ENCODE measurements at places on chromosomes 2 and 18. TPM values are rescaled to one million over a fixed set of nuclear protein-coding genes. Genes with fewer than 3 reads are reported as not detected.

DNA sequence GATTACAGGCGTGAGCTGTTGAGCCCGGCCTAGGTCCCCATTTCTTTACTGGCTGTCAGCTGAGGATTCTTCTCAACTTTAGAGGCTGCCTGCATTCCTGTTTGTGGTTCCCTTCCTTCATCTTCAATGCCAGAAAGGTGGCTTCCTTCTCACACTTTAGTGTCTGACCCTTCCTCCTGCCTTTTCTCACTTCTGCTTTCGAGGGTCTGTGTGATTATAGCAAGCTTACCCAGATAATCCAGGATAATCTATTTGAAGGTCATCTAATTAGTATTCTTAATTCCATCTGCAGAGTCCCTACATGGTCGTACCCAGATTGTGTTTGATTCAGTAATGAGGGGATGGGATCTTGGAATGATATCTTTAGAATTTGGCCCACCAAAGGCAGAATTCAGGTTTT lies 157.4 kb downstream of the TANC1 start:
- no peak for DNase-seq

DNA sequence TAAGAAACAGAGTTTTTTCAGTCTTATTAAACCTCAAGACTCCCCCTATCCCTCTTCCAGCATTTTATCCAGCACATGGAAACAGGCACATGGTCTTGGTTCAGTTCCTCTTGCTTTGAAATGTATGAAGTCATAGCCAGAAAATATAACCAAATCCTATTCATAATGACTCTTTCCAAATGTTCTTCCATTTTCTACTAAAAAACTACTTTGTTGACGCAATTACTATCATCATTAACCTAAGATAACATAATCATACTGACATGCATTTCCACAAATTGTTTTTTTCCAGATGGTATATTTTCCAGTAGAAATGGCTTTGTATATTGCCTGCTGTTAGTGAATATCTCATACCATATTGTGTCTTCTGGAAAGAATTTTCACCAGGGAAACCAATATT lies 261.3 kb downstream of the PID1 start:
- DNase-seq = no peak

CD28 gene
- total RNA-seq = not detected

DNA sequence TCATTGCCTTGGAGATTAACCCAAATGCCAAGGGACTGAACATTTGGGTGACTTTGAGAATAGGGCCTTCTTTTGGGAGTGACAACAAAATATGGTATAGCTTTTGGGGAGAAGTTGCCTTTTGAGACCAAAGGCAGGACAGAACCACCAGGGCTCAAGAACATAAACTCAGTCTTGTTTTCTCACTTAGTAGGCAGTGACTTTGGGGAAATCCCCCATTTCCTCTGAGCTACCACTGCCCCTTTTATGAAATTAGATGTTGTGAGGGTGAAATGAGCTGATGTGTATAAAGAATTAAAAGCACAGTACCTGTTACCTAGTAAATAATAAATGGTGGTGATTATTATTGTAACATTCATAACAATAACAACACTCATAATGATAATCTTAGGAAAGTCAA lies 36.5 kb downstream of the GPD2 start:
- no peak for DNase-seq

- DNase-seq = no peak
These were observed 95.8 kb downstream of the NOL10 start for GRCh38 chr2:10594011-10594410.

GRCh38 chr2:199602271-199602895 lies 144.6 kb upstream of the SATB2 start:
- peak; percentile 13 for DNase-seq

DNA sequence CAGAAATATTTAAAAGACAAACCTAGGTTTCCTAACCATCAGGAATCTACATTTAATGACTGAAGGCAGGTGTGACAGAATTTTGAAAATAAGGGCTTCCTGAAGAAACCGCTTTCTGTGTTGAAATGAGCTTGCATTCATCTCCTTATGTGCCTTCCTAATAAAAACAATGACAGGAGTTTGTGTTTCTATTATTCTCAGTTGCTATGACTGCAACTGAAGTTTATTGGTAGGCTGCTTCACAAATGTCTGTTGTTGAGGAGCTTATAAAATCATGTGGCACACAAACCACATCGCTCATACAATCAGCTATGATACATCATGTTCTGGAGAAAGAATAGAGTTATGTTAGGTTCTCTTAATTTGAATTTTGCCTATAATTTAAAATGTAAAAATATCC lies 362.7 kb upstream of the SLC8A1 start:
- peak; percentile 15 for DNase-seq

DNA sequence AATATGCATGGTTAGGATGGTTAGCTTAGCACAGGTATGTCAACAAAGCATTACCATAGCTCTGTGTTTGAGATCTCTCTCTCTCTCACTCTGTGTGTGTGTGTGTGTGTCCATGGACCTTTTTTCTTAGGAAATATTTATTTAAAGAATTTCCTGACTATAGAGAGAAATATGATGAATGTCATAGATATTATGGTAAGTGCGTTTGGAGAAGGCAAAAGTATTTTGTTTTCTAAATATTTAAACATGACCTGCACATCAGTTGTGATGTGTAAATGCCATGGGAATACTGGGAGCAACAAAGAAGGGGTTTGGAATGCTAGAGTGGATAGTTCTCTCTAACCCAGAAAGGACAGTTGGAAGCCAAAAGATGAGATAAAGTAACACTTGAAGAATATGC lies 3.9 kb upstream of the TMEM178A start:
- no peak for DNase-seq

GRCh38 chr2:170404846-170405245 lies 226.9 kb downstream of the MYO3B start:
- no peak for DNase-seq

DNA sequence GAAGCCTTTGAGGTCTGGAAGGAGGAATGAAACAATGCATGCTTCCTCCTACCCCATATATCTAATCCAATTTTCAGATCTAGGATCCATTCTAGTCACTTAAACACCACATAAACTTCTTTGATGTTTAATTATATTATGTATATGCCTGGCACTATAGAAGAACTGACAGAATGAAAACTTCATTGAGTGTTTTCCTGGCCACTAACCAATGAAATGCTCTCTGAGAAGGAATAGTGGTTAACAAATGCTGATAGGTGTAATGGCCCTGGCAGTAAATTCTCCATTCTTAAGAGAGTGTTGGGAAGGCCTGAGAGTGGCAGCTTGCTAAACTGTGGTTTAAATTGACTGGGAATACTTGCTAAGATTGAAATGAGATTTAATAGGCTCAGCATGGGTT lies 710.0 kb downstream of the LRRTM4 start:
- no peak for DNase-seq

- DNase-seq = no peak
These were observed 49.6 kb upstream of the RMDN2 start for GRCh38 chr2:37875403-37875906.

ZNF2 gene
- 1.4 TPM for total RNA-seq

DNA sequence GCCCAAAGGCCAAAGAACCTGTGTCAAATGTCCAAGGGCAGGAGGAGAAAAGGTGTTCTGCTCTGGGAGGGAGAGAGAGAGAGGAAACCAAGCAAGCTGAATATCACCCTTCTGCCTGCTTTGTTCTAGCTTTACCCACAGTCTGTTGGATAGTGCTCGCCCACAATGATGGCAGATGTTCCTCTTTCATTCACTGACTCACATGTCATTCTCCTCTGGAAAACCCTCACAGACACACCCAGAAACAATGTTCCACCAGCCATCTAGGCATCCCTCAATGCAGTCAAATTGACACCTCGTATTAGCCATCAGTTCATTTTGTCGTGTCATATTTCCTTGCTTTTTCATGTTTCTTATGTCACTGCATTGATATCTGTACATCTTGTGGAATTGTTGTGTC lies 150.3 kb downstream of the UBR3 start:
- no peak for DNase-seq

GRCh38 chr2:213232649-213233437 lies 51.4 kb upstream of the SPAG16 start:
- DNase-seq = no peak

COPS7B gene
- 37.6 TPM for total RNA-seq

CNTNAP5 gene
- not detected for total RNA-seq

DNA sequence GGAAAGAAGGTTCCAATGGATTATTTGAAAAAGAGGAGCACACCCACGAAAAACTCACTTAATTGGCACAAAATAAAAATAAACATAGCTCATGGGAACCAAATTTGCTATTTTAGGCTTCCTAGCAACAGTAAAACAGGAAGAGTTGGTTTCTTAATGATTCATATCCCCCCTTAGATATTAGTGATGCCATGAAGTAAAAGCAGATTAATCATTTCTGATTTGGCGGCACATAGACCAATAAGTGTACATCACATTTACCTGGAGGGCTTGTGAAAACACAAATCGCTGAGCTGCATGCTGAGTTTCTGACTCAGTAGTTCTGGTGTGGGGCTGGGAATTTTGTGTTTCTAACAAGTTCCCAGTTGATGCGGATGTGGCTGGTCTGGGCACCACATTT lies 260.4 kb downstream of the SLC4A3 start:
- peak; percentile 72 for DNase-seq

- DNase-seq = no peak
These were observed 181.2 kb downstream of the TNS1 start for GRCh38 chr2:217821536-217822147.

DNA sequence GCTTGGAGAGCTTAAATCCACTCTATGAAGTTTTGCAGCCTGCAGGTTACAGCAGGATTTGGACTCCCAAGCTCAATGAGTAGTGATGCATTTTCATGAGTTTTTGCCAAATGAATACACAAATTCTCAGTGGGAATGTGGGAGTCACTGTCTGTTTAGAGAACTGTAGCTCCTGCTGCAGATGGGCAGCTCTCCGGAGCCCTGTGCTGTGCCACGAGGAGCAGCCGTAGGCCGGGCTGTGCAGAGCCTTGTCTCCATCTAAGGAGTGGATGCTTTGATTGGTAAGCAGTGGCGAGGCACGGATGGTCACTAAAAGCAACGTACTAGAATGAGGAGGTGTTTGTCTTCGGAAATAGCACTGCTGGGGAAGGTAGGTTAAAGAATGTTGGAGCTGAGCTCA lies 96.0 kb upstream of the NFATC1 start:
- no peak for DNase-seq

USP14 gene
- 31.9 TPM for total RNA-seq

- DNase-seq = no peak
These were observed 1376.3 kb upstream of the CELF4 start for GRCh38 chr18:38941711-38942561.

GRCh38 chr2:12506846-12507245 lies 209.9 kb upstream of the TRIB2 start:
- DNase-seq = no peak

DNA sequence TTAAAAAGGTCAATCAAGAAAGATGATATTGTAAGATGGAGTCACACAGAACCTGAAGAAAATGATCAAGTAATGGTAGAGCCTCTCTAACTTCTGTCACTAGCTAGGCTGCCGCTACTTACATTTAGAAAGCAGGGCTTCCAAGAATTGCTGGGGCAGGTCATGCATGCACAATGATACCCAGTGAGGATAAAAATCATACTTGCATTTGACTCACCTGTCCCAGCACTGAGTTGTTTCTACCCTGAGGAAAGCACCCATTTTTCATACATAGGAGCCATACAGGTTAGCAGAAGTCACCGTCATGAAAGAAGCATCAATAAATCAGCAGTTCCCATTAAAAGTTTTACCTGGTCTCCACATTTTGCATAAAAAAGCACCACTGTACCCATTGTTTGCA lies 662.3 kb upstream of the FANCL start:
- no peak for DNase-seq

GRCh38 chr18:3454365-3455089 lies 4.6 kb downstream of the TGIF1 start:
- DNase-seq = peak; percentile 76

- DNase-seq = no peak
These were observed 82.2 kb upstream of the RMDN2 start for GRCh38 chr2:37842732-37843440.

DNA sequence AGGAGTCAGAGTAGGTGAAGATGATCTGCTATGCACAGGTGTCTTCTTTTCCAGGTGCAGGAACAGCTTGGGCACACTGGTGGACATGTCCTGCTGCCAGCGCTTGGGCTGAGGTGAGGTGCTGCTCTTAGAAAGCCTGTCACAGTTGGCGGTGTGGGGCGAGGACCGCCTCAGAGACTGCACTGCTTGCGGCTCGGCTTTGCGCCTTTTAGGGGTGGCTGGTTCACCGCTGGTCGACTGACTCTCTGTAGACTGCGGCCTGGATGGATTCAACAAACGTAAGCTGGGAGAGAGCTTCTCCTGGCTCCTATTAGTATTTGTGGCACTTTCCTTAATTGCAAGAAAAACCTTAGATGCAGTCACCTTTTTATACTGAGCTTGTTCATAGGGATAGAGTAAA lies 1.7 kb downstream of the MSL3B start:
- DNase-seq = no peak

SPATA3 gene
- total RNA-seq = not detected

- no peak for DNase-seq
These were observed 43.9 kb downstream of the WDR75 start for GRCh38 chr2:189485146-189485545.

- DNase-seq = no peak
These were observed 117.6 kb downstream of the TPGS2 start for GRCh38 chr18:36711014-36711725.

DNA sequence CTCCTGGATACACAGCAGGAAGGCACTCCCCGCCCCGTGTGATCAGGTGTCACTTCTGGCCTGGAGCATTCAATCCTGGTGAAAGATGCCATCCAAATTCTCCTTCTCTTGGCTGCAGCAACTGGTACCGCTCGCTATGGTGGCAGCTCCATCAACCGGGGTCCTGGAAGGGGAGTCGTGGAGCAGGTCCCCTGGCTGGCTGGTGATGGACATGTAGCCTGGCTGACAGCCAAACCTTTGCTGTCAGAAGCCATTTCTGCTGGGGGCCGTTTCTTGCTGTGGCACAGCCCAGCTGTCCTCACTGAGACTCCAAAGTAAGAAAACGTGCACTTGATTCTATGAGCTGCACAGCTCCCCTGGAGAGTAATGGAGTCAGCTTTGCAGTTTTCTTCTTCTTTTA lies 7.1 kb upstream of the CYS1 start:
- no peak for DNase-seq

GRCh38 chr2:177118636-177119035 lies 94.0 kb upstream of the HNRNPA3 start:
- DNase-seq = no peak

DQX1 gene
- total RNA-seq = 0.63 TPM

PRKAG3 gene
- total RNA-seq = not detected

ELOA2 gene
- not detected for total RNA-seq

- DNase-seq = no peak
These were observed 837.4 kb upstream of the ID2 start for GRCh38 chr2:7844414-7844965.

GRCh38 chr2:15916336-15916735 lies 24.0 kb upstream of the MYCN start:
- no peak for DNase-seq

TGFA gene
- total RNA-seq = 45.0 TPM

PPP1R7 gene
- total RNA-seq = 21.4 TPM
